ENCODE measurements at places on chromosomes 12 and 14.

DNA sequence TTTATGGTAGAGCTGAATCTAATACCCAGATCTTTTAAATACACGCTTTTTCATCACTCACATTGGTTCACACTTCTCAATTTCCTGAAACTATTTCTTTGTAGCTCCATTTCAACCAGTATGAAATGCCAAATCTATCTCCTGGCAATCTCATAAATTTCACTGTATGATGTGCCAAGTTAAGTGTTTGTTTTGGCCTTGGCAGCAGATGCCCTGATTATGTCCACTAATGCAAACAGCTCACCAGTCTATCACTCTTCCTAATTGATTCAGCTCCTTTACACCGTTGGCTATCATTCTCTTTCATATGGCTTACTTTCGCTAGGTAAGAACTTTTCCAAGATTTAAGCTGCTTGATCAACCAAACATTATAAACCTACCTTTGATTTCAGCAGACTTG lies 58.6 kb downstream of the ZFC3H1 start:
- no peak for DNase-seq

- peak; percentile 68 for DNase-seq
These were observed 10.4 kb upstream of the GPR132 start for GRCh38 chr14:105075379-105076295.

DNA sequence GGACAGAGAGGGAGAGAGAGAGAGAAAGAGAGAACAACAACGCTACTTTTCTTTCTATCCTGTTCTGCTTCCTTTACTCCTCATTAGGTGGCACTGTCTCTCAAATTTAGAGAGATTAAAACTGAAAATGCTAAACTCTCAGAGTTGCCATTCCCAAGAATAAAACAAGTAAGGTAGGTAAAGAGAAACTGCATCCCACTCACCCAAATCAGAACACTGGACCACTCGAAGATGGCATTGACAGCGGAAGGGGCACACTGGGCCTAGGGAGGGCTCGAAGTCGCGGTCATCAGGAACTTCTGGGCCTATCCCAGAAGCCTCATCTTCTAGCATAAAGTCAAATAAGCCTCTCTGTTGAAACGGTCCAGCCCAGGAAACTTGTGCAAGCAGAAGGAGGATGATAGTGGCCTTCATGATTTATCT lies 4.5 kb downstream of the DCN start:
- no peak for DNase-seq

GRCh38 chr14:88037325-88037724 lies 32.4 kb downstream of the GPR65 start:
- DNase-seq = no peak

DNA sequence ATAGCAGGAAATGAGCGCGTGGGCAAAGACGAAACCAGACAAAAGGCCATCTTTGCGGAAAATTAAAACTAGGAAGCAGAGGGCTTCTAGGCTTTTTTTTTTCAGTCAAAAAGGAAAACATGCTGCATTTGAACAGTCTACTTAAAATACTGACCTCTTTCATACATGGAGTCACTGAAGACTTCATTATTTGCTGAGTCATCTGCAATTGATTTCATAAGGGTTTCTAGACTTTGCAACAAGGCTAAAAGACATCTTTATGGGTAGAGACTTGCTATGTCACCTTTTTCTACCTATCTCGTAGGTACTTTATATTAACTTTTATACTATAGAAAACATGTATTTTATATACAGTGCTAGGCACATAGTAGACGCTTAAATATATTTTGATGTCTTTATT lies 238.4 kb downstream of the TMEM132D start:
- DNase-seq = no peak

DNA sequence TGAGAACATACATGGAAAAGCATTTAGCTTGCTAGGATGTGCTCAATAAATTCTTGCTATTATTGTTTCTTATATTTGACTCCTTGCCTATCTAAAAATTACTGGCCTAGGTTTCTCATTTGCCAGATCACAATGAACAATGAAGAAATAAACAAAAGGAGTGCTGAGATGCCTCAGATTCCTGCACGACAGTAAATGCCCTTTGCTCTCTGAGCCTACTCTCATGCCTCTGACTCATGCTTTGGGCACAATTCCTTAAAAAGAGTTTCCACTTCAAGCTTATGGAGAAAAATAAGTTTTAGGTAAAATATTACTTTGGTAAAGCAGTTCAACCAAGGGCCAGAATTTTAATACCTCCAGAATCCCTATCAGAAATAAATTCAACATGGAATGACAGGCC lies 30.9 kb downstream of the GRIN2B start:
- no peak for DNase-seq

GRCh38 chr14:66974397-66975025 lies 214.7 kb upstream of the GARIN2 start:
- DNase-seq = no peak

DNA sequence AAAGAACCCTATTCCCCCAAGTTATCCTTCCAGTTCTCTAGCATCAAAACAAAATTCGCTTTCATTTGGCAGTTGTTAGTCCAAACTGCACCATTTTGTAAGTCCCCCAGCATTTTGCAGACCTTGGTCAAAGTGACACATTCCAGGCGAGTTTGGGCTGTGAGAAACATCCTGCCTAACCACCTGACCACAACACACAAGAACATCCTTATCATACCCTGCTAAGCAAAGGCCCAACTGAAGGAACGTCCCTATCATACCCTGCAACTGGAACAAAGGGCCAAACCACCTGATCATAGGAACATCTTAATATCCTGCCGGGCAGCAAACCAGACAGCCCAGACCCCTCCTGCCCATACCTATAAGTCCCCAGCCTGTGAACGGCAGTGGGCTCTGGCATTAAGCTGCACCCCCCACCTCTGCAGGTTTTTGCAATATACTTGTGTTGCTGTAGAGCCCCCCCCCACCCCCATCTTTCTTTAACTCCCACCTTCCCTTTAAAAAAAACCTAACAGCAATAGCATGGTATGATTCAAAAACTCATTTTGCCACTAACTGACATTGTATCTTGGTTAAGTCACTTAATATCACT lies 2.7 kb downstream of the PCNX4 start:
- no peak for DNase-seq

DNA sequence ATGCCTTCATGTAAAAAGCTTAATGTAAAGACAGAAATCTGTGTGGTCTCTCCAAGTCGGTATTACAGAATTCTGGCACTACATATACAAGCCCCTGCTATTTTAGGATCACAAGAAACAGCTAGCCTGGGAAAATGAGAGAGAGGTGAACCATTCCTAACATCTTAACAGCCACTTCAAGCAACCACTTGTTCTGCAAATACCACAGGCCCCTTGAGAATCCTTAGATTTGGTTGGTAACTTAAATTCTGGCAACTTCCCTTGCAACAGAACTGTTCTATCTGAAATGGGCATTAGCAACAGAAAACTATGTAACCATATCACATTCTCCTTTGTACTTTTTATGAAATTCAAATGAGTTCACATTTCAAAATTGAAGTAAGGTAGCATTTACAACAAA lies 68.5 kb downstream of the SPPL3 start:
- DNase-seq = no peak

DNA sequence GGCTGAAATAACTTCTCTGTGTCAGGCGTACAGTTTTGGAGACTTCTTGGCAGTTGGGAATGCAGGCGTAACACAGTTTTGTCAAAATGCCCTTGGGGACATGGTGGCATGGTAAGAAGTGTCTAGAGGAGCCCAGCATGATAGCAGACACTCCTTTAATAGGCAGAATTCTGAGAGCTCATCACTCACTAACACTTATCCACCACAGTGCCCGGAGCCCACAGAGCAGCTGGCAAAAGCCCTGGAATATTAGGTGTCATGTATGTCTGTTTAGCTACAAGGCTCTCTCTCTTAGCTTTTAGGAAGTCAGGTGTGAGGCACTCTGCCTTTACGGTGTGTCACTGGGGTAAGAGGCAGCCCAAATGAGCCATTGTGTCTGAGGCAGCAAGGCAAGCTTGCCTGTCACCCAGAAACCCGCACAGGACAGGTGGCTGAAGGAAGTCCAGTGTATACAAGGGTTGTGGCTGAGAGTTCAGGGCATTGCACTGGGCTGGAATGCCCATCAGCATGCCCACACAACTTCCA lies 96.3 kb downstream of the ESRRB start:
- DNase-seq = no peak

DNA sequence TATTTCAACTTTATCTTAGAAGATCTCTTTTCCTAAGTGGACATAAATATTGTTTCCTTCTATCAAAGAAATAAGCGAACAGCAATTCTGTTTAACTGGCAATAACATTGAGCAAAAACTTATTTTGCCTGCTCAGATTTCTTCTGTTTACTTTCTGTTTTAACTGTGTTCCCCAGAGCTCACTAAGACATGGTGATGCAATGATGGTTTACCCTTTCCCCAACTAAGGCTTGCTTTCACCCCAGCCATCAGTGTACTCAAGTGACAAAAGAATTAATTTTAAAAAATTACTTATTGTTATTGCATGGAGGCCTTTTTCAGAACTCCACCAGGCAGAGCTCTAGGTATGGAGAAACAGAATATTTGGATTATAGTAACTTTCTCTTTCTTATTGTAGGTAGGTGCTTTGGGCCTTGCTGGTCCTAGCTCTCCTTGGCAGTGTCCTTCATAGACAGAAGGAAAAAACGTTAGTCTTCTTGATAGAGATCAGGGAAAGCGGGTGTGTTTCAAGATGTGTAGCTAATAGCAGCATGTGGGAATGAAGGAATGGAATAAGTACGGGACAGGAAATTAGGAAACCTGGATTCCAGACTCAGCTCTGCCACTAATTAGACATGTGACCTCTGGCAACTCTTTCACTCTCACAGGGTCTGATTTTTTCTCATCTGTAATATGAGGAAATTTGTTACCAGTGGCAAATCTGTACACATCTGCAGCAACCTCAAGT lies 14.6 kb upstream of the DDHD1 start:
- no peak for DNase-seq

- no peak for DNase-seq
These were observed 85.3 kb upstream of the BCL11B start for GRCh38 chr14:99357151-99357915.

GRCh38 chr14:48723841-48724495 lies 862.2 kb downstream of the RPS29 start:
- DNase-seq = no peak

GRCh38 chr12:82695531-82695930 lies 8.8 kb downstream of the TMTC2 start:
- DNase-seq = no peak

- no peak for DNase-seq
These were observed 165.4 kb downstream of the SLC15A5 start for GRCh38 chr12:16112130-16112529.

GRCh38 chr14:104895786-104896661 lies 28.7 kb upstream of the PLD4 start:
- peak; percentile 14 for DNase-seq

DNA sequence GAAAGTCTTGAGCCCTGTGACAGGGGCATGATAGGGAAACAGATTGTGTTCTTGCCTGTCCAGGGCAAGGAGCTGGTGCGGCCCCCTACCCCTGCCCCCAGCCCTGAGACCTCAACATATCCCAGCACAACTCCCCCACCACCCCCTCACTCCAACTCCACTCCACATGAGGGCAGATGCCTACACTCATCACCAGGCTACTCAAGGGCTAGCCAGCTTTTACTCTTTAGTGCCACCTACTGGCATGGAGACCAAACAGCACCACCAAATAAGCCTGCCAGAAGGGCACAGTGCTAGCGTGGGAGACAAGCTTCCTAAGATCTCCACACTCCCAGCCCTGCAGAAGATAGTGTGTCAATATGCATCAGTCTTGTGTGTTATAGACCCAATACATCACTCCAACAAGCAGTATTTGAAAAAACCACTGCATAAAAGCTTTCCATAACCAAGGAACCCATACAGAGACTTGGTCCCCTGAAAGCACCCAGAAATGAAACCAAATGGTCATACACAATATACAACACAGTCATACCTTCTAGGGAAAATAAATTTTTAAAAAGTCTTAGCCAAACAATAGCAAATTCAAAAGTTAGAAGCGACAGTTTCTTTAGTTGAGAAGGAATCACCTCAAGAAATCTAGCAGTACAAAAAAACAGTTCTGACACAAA lies 154.4 kb downstream of the KCNK10 start:
- no peak for DNase-seq

- DNase-seq = no peak
These were observed 92.2 kb downstream of the ACSS3 start for GRCh38 chr12:81170072-81170471.

DNA sequence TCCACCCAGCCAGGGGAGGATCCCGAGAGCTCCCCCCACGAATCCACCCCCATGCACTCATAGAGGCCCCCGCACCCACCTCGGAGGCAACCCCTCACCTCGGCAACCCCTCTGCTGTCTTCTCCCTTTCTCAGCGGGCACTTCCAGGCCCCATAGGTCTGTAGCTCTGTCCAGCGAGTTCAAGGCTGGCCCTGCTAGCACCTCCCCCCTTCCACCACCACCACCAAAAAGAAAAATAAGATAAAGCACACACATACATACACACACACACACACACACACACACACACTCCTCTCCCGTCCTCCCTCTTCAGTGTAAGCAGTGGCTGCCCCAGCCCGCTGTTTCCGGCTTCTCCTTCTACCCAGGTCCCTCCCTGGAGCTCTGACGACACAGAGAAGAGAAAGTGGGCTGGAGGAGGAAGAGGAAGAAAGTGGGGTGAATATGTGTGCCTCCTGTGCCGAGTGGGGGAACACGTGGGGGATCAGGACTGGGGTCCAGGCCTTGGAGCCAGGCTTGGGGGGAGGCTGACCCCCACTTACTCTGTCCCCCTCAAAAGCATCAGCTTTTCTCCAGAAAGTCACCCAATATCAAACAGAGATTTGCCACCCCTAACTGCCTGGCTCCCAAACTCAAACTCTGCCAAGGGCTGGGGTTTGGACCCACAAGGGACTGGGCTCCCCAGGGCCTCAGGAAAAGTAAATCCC lies at the start of gene STAT6:
Gene STAT6, minus strand, starts transcription at position 332 of the 704 bp plus-strand sequence. CDS start 3,084 bp downstream, outside the sequence.
- DNase-seq = peak; percentile 76

- no peak for DNase-seq
These were observed 56.5 kb downstream of the WASHC3 start for GRCh38 chr12:102005256-102005655.

DNA sequence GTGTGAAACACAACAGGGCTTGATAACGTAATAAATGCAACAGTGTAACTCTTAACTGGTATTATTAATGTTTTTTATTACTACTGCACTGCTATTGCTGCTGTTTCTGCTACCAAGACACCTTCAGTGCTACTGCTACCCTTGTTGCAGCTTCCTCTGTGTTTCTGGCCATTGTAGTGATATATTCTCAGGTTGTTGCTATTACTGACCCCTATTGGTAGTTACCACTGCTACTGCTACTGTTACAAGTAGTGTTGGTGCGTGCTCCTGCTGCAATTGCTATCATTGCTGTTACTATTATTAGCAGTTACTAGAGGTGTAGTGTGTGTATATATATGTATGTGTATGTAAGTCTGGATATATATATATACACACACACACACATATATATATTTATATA lies 87.2 kb upstream of the PTPRB start:
- no peak for DNase-seq

DNA sequence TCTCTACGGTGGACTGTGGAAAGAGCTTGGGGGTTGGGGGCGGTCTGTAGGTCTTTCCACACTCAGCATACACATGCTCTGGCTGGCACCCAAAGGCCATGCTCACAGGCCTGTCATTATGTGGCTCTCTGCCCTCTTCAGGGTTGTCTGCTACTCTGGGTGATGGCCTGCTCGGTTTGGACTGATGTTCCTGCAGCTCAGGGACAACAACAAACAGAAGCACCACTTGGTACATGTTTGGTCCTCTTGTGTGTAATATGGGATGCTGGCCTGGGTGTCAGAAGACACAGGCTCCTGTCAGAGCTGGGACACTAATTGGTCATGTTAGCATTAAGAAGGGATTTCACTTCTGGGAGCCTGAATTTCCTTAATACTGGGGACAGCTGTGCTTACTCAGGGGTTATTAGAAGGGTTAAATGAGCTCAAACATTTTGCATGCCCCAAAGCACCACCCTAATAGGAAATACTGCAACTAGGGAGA lies 32.7 kb upstream of the SELPLG start:
- DNase-seq = peak; percentile 64
